ENCODE measurements at places on chromosomes 11 and 22.

GRCh38 chr11:1759851-1760220, 3.9 kb downstream of the CTSD start:
- DNase-seq: no peak

GRCh38 chr22:35477911-35478582, 62.6 kb upstream of the RASD2 start:
- peak; percentile 77 for DNase-seq

GRCh38 chr11:8087185-8087584, 6.2 kb downstream of the TUB start:
- no peak for DNase-seq

DNA sequence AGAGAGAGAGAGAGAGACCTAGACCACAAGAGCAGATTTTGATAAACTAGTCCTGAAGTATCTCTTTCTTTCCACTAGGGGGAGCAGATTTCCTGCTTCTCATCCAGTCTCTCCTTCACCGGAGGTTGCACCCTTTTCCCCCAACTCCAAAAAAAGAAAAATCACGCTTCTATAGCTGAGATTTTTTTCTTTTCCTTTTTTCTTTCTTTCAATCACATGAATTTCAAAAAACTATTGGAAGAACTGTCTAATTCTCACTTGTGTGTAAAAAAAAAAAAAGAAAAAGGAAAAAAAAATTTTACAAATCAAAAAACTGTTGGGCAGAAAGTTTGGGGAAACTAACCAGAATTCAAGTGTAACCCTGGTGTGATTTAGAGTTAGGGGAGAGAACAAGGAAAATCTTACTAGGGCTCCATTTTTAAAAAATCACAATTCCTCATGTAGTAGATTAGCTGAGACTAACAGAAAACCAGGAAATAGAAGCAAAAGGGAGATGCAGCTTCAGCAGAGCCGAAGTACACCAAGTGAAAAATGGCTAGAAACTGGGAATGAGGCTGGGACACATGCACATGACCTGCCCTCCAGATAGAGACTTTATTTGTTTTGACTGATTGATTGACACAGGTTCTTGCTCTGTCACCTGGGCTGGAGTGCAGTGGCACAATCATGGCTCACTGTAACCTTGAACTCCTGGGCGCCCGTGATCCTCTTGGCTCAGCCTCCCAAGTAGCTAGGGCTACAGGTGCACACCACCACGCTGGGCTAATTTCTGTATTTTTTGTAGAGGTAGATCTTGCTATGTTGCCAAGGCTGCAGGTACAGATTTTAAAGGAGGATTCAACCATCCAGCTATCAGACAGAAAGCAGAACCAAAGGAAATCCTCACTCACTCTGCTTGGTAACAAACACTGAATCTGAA, 27.1 kb downstream of the SDHD start:
- DNase-seq: peak; percentile 71

GRCh38 chr11:7383406-7383805, 101.9 kb upstream of the OLFML1 start:
- no peak for DNase-seq

GRCh38 chr22:41565403-41566054, 4.7 kb downstream of the CSDC2 start:
- DNase-seq: no peak

DNA sequence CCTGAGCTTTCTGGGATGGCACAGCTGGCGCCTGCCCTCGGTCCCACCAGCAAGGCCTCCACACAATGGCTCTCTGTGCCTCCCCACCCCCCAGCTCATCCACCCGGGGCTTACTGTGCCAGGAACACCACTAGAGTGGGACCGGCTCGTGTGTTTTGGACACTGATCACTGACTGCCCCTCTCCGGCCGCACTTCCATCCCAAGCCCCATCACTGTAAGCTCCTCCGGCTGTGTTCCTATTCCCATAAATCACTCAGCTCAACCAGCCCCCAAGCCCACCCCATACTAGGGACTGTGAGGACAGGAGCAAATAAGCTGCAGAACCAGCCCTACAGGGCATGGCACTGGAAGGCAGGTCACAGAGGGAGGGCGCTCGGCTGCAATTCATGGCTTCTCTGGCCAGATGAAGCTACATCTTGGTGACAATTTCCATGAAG, 7.3 kb downstream of the APBB1 start:
- DNase-seq: no peak

- DNase-seq: no peak
Observed at GRCh38 chr22:39182478-39183030, 30.1 kb upstream of the CBX7 start.

DNA sequence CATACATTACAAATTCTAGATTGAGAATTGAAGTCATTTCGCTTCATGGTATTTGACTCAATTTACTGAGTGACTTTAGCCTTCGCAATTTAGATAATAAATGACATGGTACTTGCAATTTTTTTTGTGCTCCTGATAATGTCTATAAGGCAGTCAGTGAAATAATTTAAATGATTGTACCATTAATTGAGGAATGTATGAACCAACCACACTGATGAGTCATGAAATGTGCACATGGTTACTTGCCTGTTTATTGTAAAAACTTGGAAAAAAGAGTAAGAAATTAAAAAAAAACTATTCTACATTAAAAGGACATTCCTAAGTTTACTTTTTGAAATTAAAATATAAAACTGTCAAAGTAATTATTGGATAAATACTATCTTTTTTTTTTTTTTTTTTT, 43.3 kb downstream of the DNAJC24 start:
- no peak for DNase-seq

DNA sequence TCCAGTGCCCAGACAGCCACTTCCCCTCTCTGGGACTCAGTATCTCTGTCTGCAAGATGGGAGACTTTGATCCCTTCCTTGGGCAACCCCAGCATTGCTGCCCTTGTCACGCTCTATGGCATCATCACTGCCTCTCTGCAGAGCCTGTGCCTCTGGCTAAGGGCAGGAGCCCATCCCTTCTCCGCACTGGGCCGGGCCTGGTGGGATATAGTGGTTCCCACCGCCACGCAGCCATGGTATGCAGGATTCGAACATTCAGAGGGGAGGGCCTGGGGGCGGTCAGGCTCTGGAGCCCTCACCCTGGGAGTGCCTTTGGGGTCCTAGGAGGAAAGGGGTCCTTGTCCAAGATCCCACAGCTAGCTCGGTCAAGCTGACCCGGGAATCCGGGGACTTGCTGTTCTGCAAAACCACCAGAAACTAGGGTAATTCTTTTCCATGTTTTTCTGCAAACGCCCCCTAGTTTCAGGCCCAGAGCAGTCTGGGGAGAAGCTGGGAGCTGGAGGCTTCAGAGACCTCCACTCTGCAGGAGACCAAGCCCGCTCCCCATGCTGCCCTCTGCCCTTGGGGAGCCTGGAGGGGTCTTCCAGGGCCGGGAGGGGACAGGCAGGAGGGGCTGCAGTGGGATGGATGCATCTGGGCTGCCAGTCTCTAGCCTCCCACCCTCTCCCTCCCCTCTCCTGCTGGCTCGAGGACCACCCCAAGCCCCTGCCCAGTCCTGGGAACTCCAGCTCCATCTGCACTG, 24.4 kb upstream of the CBX7 start:
- no peak for DNase-seq

GRCh38 chr22:38081941-38082828, 1.8 kb downstream of the SLC16A8 start:
- no peak for DNase-seq

DNA sequence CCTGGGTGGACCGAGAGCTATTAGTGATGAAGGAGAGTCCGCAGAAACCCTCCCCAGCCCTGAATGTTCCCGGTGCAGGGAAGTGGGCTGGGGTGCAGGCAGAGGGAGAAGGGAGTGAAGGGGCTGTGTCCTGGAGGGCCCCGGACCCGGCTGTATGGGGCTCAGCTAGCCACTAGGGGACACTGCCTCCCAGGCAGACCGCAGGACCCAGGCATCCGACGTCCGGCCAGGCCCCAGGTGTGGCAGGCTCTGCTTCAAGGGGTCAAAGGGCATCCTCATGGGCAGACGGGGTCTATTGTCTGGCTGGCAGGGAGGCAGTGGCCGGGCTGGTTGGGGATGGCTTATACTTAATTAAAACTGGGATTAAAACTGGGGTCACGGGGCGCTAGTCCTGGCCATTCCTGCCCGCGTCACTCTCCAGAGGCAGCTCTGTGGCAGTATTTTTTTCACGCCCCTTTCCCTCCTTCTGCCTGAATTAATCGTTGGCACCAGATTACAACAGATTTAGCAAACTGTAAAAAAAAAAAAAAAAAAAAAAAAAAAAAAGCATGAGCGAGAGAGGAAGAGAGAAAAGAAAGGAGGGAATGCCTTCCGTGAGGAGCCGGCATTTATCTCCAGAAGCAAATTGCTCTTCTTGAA, 5.1 kb downstream of the FLRT1 start:
- DNase-seq: peak; percentile 49

DNA sequence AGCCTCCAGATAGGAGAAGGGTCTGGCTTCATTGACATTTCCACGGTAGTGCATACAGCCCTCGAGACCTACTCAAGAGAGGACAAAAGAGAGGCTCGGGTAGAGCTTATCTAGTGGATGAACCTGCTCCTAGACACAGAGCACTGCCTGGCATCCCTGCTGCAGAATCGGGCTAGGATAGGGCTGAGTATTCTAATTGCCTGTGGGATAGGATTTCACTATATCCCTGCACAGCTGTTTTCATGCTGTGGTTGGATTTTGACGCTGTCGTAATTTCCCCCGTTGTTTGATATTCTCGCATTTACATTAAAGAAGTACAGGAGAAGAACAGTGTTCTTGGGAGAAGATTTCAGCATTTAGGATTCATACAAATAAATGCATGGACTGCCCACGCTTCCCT, 107.8 kb downstream of the KIRREL3 start:
- DNase-seq: peak; percentile 23

DNA sequence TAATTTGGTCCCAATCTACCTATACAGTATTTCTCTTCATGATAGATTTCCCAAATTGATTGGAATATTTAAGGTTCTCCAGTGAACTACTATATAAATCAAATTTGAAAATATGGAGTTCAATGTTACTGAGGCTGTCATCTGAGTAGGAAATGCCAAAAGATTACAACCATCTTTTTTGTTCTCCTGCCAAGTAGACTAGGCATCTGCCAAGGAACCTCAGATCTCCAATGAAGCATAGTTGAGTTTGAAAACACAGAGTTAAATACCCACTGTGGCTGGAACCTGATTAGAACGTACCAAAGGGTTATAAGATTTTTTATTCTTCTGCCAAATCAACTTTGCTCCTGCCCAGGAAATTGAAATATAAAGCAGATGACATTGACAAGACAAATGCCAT, 330.9 kb downstream of the CNTN5 start:
- DNase-seq: no peak

DNA sequence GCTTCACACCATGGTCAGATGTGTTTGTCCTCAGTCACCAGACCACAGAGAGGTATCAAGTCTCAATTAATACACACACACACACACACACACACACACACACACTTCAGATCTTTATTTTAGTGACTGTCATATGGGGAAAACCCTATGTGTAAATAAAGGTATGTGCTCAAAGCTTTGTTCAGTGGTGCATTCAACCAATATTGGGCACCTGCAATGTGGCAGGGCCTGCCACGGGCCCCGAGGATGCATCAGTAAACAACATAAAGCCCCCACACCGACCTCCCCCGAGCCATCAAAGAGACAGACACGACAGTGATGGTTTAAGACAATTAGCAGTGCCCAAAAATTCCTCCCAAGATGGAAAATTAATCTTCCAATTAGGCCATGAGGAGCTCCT, 51.6 kb downstream of the SHANK2 start:
- DNase-seq: no peak

All from NCI-H1417 (cell line).